ENCODE measurements at places on chromosomes 16 and 17. TPM values are rescaled to one million over a fixed set of nuclear protein-coding genes. Genes with fewer than 3 reads are reported as not detected.

Gene PROCA1
- total RNA-seq = 2.1 TPM

- no peaks in the 10 kb centered on the region for H3K36me3 ChIP-seq
- peaks cover 5% of the 10 kb centered on the region for H3K4me1 ChIP-seq
- H3K27ac ChIP-seq = no peak overlapping the region
- DNase-seq = no peak
- no peak overlapping the region for H3K4me3 ChIP-seq
These were observed 83.5 kb downstream of the FTO start for GRCh38 chr16:53787423-53787822.

Gene ABCC11
- total RNA-seq = not detected

GRCh38 chr16:11367483-11367906 lies 22.2 kb downstream of the RMI2 start:
- no peaks in the 10 kb centered on the region for H3K4me1 ChIP-seq
- H3K27me3 ChIP-seq = no peaks in the 10 kb centered on the region
- no peak overlapping the region for H3K4me3 ChIP-seq
- no peaks in the 10 kb centered on the region for H3K36me3 ChIP-seq
- DNase-seq = no peak

GRCh38 chr17:15744885-15745284 lies 12.8 kb downstream of the TBC1D26 start:
- no peak overlapping the region for H3K27ac ChIP-seq
- H3K4me3 ChIP-seq = no peak overlapping the region
- no peaks in the 10 kb centered on the region for H3K4me1 ChIP-seq
- no peak for DNase-seq
- H3K27me3 ChIP-seq = no peaks in the 10 kb centered on the region

DNA sequence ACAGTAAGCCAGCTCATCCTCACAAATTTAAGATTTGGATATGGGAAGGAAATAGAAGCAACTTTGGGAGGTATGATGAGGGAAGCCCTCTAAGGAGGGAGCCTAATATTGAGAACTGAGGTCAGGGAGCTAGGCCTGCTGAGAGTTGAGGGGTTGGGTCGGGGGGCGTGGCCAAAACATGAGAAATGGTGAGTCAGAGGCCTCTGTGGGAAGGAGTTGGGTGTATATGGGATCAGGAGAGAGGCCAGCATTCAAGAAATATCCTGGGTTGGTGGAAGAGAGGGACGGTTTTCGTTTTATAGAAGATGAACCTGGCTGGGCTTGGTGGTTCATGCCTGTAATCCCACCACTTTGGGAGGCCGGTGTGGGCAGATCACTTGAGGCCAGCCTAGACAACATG lies 48.4 kb downstream of the CLEC16A start:
- peak overlapping the region; percentile 7 for H3K27ac ChIP-seq
- DNase-seq = no peak
- peaks cover 14% of the 10 kb centered on the region for H3K4me1 ChIP-seq
- H3K36me3 ChIP-seq = peaks cover 59% of the 10 kb centered on the region
- no peak overlapping the region for H3K4me3 ChIP-seq

GRCh38 chr17:7650509-7651096 lies at the start of gene ATP1B2:
TSS of gene ATP1B2 (plus strand) at chr17:7650926. CDS start at chr17:7651519, 593 bp downstream.
- H3K27ac ChIP-seq = peak within 1 kb of the TSS; percentile 72
- peaks cover 39% of the 10 kb centered on the region for H3K27me3 ChIP-seq
- no peak for DNase-seq
- H3K4me1 ChIP-seq = peaks cover 19% of the 10 kb centered on the region

- no peak overlapping the region for H3K4me3 ChIP-seq
- no peak for DNase-seq
- peaks cover 21% of the 10 kb centered on the region for H3K4me1 ChIP-seq
- H3K36me3 ChIP-seq = no peaks in the 10 kb centered on the region
These were observed 79.8 kb downstream of the CMIP start for GRCh38 chr16:81524382-81524781.

Gene MYH2
- 0.33 TPM for total RNA-seq

- peaks cover 25% of the 10 kb centered on the region for H3K4me1 ChIP-seq
- H3K36me3 ChIP-seq = no peaks in the 10 kb centered on the region
These were observed at the start of gene ITGB4 for GRCh38 chr17:75720656-75721462. TSS of gene ITGB4 (plus strand) at chr17:75721459. CDS start at chr17:75724704, 3,245 bp downstream.

Gene KRTAP2-1
- total RNA-seq = not detected

Gene CMTM2
- 1.8 TPM for total RNA-seq

DNA sequence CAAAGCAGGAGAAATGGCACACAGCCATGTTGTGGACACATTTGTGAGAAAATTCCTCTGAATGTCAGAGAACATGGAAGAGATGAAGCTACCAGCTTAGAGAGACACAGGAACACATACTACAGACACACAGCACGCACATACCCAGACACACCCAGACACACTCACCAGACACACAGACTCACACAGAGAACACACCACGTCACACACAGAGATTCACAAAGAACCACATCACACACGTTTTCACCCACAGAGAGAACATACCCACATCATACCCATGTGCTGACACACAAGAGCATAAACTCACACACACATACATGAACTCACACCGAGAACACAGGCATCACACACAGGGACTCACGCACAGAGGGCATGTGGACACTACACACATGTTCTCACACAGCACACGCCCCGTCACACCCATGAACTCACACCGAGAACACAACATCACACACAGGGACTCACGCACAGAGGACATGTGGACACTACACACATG lies 124.9 kb downstream of the METRNL start:
- H3K27ac ChIP-seq = peak overlapping the region; percentile 72
- no peak overlapping the region for H3K4me3 ChIP-seq
- no peaks in the 10 kb centered on the region for H3K36me3 ChIP-seq

Gene ADAD2
- 0.80 TPM for total RNA-seq

Gene ITGAD
- total RNA-seq = not detected

Gene SPNS3
- not detected for total RNA-seq

- no peak overlapping the region for H3K4me3 ChIP-seq
- peaks cover 97% of the 10 kb centered on the region for H3K36me3 ChIP-seq
- H3K27ac ChIP-seq = no peak overlapping the region
- no peak for DNase-seq
- no peaks in the 10 kb centered on the region for H3K27me3 ChIP-seq
These were observed 8.7 kb downstream of the ZNF276 start for GRCh38 chr16:89729863-89730593.

DNA sequence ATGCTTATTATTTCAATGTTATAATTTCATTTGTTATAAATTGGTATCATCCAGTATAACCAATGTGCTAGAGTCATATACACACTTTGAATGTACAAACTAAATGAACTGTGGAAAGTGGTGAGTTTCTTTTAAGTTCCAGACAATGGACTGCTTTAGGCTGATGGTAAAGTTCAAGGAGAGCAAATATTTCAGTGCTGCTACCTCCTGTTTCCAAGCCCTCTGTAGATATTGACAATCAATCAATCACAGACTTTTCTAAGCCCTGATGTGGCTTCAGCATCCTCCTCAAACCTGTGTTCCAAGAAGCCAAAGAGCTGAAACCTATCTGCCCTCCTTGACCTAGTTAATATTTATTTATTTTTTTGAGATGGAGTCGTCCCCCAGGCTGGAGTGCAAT lies 28.2 kb upstream of the SREBF1 start:
- no peak overlapping the region for H3K27ac ChIP-seq
- no peak for DNase-seq
- H3K4me3 ChIP-seq = no peak overlapping the region
- peaks cover 49% of the 10 kb centered on the region for H3K36me3 ChIP-seq
- peaks cover 27% of the 10 kb centered on the region for H3K4me1 ChIP-seq

Measured in esophagus muscularis mucosa (tissue), 4 donors.